ENCODE measurements at places on chromosomes 1 and 21.

DNA sequence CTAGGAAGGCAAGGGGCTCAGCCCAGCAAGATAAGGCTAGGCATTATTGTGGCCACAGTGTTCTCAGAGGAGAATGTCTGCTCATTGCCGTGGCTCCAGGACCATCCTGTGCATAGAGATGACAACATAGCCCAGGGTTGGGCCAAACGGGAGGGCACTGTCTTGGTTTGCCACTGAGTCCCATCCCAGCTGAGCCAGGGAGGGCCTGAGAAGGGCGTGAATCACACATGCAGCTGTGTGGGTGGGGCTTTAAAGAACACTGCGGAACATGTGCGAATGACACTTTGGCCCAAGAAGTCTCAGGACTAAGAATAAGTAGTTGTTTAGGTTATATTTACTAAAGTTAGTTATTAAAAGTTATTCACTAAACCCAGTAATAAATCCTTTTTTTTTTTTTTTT lies 18.5 kb downstream of the CHAF1B start:
- no peak for DNase-seq

DNA sequence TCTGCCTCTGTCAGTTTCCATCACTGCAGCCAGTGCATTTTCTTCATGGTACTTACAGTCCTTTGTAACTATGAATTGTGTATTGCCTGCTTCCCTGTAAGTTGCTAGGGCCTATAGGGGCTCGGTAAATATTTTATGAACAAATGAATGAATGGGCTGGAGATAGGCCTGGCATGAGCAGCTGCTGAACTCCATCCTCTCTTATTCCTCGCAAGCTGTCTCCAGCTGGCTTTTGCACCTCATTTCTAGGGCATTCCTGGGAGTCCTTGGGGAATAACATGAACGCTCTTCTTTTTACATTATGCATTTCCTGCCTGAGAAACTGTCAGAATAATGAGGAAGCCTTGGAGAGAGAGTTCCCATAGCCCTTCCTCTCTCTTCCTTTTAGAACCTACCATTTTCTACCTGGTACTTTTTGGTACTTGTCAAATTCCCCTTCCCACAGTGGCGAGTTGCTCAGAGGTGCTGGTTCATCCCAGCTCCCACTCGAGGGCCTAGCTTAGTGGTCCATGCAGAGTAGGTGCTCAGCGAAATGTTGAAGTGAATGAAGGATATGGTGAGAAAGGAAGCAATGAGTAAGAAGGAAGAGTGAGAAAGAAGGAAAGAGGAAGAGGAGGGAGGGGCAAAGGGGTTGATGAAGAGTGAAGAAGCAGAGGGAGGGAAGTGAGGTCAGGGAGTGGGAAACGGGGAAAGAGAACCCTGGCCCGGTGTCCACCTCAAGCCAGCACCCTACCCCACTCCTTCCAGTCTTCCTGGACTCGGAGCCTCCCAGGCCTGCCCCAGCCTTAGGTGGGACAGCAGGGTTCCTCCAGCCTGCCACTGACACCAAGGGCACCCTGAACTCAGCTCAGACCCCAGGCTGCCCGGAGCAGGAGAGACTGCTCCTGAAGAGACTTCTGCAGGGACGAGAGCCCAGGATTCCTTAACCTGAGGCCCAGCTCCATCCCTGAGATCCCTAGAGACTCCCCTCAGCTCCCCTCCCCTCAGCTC lies 29.6 kb downstream of the KCNC4 start:
- DNase-seq: no peak

DNA sequence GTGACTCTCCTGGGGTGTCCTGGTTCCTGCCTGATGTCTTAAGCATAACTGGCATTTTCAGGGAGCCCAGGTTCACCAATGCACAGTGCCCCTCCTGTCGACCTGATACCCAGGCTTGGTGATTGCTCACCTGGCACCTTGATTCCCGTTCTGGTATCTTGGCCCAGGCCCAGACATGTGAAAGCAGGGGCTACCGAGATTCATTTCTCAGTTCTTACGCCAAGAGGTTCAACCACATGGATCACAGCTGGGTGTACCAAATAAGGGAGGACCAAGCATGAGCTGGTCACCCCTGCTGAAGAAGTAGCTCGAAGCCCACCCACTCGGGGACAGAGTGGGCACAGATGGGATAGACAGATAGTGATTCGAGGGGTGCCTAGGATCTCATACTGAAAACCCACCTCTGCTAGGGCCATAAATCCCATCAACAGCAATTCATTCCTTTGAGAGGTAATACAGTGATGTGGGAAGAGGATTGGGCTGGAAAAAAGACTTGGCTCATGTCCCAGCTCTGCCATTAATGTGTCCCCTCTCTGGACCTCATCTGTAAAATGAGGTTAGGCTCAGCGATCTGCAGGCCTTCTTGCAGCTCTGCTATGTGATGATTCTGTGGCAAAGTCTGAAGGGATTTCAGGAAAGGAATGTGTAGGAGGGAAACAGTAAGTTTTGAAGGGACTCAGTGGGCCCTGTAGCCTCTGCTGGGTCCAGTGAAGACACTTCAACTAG lies 2.7 kb downstream of the EPHX1 start:
- DNase-seq: peak; percentile 57

GRCh38 chr1:161440312-161440894 lies 64.9 kb upstream of the FCGR2A start:
- no peak for DNase-seq

- DNase-seq: no peak
These were observed 5.9 kb downstream of the ANKRD13C start for GRCh38 chr1:70348399-70349165.

- DNase-seq: no peak
These were observed 121.1 kb downstream of the FOXD2 start for GRCh38 chr1:47558601-47559593.

DNA sequence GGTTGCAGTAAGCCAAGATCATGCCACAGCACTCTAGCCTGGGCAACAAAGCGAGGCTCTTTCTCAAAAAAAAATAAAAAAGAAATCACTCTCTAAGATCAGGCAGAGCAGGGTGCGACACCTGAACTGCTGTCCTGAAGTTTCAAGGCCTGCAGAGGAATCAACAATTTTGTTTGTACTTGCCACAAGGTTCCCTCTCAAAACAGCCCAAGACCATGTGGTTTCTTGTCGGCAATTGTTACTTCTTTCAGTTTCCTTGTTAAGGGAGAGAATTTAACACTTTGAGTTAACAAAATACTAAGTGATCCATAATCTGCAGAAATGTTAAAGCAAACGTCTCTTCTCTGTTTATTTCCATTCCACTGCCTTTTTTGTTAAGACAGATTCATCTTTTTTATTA lies 36.5 kb downstream of the MACO1 start:
- no peak for DNase-seq

DNA sequence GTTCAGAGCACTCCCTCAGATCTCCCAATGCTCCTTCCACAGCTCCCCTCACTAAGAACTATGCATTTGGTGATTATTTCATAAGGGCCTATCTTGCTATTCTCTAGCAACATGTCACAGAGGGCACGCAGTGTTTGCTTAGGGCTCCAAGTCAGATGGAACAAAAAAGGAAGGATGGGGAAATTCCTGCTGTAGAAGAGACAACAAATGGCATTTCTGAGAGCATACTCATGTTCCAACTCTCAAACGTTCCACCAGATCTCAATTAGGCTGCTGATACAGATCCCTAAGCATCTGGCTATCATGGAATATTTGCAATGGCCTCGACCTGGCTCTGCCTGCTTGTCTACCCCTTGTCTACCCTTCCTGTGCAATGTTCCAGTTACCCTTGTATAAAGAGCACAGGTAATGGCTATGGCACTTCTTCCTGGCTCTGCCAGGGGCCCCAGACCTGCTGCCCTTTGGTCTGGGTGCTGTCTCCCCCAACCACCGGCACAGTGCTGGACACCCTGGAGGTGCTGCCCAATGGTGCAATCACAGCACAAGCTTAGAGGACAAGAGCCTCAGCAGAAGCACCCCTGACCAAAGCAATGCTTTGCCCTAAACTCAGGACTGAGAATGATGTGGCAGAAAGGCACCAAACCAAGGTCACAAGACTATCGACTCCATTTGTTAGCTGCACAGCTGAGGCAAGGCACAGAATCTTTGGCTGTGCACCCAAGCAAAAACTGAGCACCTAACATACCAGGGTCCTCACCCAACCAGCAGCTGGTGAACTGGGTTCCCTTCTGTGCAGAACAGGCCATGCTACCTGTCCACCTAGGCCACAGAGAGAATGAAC lies 3.6 kb downstream of the PARP1 start:
- no peak for DNase-seq

DNA sequence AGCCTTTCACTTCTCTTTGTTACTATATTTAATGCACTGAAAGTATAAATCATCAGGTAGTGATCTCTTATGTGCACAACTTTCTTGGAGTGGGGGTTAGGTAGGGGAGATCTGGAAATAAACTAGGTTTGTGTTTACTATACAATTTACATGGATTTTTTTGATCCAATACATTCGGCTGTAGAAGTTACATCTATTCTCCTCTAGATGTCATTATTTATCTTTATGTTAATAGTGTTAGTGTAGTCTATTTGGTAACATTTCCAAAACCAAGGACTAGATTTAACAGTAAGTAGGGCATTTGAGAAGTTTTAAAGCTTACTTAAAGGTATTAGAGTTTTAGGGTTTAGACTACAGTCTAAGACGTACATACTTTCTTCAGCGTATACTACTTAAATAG lies 5.4 kb downstream of the VPS45 start:
- no peak for DNase-seq

DNA sequence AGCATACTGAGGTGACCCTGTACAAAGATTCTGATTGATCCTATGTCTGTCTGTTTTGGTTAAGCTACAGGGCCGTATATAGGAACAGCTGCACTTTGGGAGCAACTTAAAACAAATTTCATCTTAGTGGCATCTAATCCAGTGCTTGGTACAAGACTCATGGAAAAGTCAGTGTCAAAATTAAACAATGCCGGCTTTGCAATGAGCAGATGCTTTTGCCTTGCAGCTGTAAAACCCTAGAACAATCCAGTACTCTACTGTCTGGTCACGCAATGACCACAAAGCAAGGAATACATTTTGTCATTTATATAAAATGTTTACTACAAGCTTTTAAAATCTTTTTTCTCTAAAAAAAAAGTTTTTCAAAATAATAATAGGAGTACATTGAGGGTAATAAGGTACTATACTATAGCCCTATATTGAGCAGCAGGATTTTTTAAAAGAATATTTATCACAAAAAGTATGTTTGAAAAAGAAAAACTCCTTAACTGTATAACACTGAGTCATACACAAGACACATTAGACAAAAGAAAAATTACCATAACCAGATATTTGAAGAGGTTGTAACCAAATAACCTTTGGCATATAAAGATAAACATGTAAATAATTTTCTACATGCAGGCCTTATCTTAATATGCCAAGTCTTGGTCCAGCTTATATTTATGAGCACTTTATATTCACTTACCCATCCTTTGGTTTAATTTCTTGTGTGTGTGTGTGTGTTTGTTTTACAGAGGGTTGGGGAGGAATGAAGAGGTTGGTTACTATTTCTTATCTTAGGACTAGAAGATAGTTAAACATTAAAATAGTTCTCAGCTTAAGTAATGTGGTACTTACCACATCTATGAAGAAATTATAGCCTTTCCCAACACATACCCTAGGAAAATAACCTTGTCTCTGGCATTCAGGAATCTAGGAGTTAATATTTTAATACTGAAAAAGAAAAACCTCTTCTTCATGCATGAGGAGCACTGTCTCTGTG lies 262.3 kb downstream of the FAF1 start:
- no peak for DNase-seq

GRCh38 chr1:221164029-221164428 lies 284.8 kb downstream of the HLX start:
- no peak for DNase-seq

Data from right atrium auricular region (tissue), 2 donors.